ENCODE measurements at places on chromosomes 12 and 14.

GRCh38 chr14:88786715-88787114 is 6.0 kb downstream of the EML5 start:
- DNase-seq = no peak

DNA sequence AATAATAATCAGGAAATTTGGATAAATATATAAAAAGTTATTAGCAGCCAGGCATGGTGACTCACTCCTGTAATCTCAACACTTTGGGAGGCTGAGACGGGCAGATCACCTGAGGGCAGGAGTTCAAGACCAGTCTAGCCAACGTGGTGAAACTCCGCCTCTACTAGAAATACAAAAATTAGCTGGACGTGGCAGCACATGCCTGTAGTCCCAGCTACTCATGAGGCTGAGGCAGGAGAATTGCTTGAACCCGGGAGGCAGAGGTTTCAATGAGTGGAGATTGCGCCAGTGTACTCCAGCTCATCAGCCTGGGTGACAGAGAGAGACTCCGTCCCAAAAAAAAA is 64.5 kb downstream of the SYT1 start:
- no peak for DNase-seq

DNA sequence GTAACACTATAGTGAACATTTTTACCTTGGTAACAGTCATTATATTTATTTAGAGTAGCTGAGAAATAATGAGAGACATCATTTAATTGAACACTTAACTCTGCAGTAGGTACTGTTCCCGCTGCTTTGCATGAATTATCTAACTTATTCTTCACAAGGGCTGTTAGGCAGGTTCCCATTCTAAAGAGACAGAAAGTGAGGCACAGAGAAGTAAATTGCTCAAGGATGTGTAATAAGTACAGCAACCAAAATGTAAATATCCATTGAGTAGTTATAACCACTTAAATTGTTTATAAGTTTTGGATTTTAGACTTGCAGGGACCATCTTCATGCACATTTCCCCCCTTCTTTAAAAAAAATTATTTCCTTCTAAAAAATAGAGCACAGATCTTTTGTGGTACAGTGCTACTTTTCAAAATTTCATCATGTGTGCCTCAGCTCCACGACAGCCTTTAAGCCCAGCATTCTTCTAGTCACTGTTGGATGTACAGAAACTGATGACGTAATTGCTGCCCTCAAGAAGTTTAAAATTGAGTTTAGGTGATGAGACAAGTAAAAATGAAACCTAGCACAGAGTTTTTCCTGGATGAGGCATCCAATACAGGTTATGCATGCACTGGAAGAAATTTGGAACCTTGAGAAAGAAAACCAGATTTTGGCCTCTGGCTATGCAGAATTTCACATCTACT is 6.0 kb upstream of the MANSC4 start:
- no peak for DNase-seq

- no peak for DNase-seq
Observed at GRCh38 chr12:26018926-26019325, 60.4 kb downstream of the RASSF8 start.

GRCh38 chr12:6167327-6168280 is 32.6 kb upstream of the CD9 start:
- DNase-seq = peak; percentile 24

- DNase-seq = no peak
Observed at GRCh38 chr12:52249511-52250047, 16.5 kb downstream of the KRT7 start.

GRCh38 chr12:3464561-3464960 is 26.4 kb upstream of the PRMT8 start:
- DNase-seq = no peak

GRCh38 chr12:11059784-11060183 is 2.3 kb downstream of the TAS2R46 start:
- no peak for DNase-seq
